ENCODE measurements at places on chromosomes 7 and 10. TPM values are rescaled to one million over a fixed set of nuclear protein-coding genes. Genes with fewer than 3 reads are reported as not detected.

DNA sequence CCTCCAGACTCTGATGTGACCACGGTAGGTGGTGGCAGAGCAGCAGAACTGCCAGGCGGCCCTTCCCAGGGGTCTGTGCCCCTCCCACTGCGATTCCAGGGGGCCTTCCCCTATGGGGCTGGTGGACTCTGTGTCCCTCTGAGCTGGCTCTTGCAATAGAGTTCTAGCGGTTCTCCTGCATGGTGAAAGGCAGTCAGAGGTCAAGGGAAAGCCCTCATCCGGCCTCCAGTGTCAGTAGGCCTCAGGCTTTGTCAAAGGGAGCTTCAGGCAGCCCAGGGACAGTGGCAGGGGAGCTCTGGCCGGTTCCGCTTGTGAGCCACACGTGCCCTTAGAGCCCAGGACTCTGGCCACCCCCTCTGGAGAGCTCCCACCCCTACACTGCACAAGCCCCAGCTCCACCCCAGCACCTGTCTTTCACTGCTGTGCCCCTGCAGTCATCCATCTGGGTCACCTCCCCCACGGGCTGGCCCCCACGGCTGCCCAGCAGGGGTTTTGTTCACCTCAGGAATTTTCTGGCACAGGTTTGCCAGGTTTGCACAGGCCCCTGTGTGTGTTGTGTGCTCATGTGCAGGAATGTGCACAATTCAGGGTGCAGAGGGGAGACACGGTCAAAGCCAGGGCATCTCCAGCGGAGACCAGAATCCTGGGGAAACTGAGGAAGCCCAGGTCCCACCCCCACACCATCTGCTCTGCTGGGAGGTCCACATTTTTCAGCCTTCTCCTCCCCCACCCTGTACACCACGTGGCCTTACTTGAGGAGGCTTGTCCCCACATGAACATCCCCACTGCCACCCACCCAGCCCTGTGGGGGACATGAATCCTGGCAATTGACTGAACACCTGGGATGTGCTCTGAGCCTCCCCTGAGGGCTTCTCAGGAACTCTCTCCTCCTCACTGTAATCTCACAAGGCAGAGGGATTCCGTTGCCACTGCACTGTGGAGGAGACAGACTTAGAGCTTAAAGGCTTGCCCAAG is 23.8 kb downstream of the C10orf105 start:
- peaks cover 21% of the 10 kb centered on the region for H3K4me1 ChIP-seq
- H3K4me3 ChIP-seq, result no peak overlapping the region
- no peaks in the 10 kb centered on the region for H3K27me3 ChIP-seq

DNA sequence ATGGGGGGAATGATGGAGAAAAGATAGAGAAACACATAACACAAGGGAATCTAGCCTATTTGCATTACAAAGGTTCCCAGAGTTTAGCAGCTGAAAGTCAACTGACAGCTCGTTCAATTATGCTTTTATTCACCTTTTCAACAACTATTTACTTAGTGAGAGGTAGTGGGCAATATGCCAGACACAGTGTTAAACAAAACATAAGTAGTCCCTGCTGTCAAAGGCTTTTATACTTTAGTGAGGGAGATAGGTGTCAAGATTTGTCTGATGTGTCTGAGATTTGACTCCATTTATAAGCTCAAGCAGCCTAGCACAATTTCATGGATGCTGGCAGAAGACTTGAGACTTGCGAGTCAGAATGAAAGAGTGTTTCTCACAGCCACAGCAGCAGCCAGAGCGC is 549.0 kb upstream of the VSTM2A start:
- no peak overlapping the region for H3K4me3 ChIP-seq
- H3K36me3 ChIP-seq, result no peaks in the 10 kb centered on the region
- DNase-seq, result no peak
- no peaks in the 10 kb centered on the region for H3K4me1 ChIP-seq

DNA sequence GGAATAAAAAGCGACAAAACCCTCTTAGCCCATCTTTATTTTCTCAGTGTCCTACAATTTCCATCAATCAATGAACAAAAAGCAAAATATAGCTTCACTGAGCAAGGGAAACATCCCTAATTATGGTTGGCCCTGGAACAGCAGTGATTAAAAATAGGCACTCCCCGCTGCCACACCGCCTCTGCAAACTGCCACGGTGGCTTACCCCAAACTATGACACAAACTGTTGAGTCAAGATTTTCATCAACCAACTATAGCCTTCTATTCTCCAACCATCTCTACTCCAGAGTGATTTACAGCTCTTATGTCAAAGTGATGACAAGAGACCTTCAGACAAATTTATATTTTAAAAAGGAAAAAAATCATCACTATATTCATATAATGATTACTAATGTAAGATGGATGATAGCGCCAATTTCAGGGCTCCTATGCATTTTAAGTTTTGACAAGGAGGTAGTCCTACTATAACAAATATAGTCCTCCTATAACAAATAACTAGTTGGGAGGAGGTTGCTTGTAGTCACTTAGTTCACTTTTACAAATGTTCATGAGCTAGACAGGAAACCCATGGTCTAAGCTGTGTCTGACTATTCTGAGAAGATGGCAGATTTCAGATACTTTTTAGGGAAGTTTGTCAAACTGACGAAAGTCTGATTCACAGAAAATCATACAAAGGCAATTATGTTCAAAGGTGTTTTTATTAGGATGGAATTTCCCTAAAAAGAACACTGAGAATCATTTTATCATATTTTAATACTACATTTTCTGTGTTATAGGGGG is 26.3 kb downstream of the DENND11 start:
- no peaks in the 10 kb centered on the region for H3K36me3 ChIP-seq
- no peak overlapping the region for H3K27ac ChIP-seq
- H3K27me3 ChIP-seq, result no peaks in the 10 kb centered on the region
- no peak overlapping the region for H3K4me3 ChIP-seq
- no peak for DNase-seq

- no peak for DNase-seq
- H3K4me3 ChIP-seq, result no peak overlapping the region
Measured at GRCh38 chr10:1003884-1004670, 15.8 kb downstream of the GTPBP4 start.

GRCh38 chr7:128003167-128003566 is 28.1 kb downstream of the LRRC4 start:
- H3K27me3 ChIP-seq, result no peaks in the 10 kb centered on the region
- no peak overlapping the region for H3K27ac ChIP-seq
- no peaks in the 10 kb centered on the region for H3K4me1 ChIP-seq
- H3K4me3 ChIP-seq, result no peak overlapping the region
- no peaks in the 10 kb centered on the region for H3K36me3 ChIP-seq
- no peak for DNase-seq

GRCh38 chr10:101783736-101784118 is 481 bp upstream of the NPM3 start:
- no peaks in the 10 kb centered on the region for H3K27me3 ChIP-seq
- peak overlapping the region; percentile 89 for H3K4me3 ChIP-seq
- peaks cover 39% of the 10 kb centered on the region for H3K4me1 ChIP-seq
- peaks cover 24% of the 10 kb centered on the region for H3K36me3 ChIP-seq
- H3K27ac ChIP-seq, result peak overlapping the region; percentile 94

DNA sequence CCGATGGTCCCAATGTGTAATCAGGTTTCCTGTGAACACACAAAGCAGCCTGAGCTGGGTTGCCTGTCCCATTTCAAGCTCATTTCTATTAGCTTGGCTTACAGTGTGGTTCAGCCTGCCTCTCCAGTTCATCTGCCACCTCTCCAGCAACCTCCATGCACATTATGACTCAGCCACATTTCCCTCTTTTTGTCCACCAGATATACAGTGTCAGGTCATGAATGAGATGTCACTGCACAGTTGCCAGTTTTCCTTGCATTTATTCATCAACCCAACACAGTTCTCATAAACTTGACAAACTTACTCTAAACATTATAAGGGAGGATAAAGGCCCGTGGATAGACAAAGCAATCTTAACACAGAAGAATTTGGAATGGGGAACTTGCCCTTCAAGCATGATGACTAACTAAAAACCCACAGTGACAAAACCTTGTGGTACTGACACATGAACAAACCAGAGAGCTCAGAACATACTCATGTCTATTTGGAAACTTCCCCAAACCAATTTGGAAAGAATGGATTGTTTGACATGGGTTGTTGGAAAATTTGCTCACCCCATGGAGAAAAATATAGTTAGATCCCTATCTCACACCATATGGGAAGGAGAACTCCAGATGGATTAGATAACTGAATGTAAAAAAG is 2.5 kb upstream of the CFAP58 start:
- no peaks in the 10 kb centered on the region for H3K27me3 ChIP-seq
- no peak overlapping the region for H3K4me3 ChIP-seq
- H3K4me1 ChIP-seq, result peaks cover 20% of the 10 kb centered on the region
- no peaks in the 10 kb centered on the region for H3K36me3 ChIP-seq
- no peak for DNase-seq

DNA sequence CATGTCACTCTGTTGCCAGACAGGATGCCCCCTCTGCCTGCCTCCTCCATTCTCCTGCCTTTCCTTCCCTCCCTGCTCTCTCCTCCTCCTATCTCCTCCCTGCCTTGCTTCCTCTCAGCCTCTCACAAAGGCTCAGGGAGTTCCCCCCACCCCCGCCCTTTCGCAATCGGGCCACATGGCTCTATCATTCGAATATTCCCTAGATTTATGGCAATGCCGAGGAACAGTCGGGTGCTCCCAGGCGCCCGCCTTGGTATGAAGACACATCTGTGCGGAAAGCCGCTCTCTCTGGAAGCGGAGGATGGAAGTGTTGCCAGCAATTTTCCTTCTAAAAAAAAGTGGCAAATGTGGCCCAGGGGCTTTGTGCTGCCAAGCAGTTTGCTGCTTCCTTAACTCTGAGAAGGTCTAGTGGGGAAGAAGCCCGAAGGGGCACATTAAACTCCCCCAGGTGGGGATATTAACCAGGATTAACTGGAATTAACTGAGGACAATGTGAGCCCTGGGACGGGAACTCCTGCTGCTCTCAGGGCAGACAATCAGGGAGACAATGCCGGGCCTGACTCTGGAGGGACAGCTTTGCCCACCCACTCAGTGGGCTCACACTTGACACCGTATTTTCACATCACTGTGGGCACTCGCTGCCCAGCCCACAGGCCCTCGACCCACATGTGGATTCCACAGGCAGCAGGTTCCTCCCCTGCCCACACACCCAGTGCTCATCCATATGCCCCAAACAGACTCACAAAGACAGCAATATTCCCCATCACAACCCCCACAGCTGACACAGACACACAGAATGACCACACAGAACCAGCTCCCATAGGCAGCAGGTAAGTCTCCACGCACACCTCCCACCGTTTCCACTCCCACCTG is 88.4 kb upstream of the SMNDC1 start:
- no peaks in the 10 kb centered on the region for H3K27me3 ChIP-seq
- no peaks in the 10 kb centered on the region for H3K36me3 ChIP-seq
- no peak for DNase-seq
- peaks cover 34% of the 10 kb centered on the region for H3K4me1 ChIP-seq
- no peak overlapping the region for H3K4me3 ChIP-seq

- DNase-seq, result no peak
- no peaks in the 10 kb centered on the region for H3K4me1 ChIP-seq
- no peak overlapping the region for H3K4me3 ChIP-seq
- no peaks in the 10 kb centered on the region for H3K27me3 ChIP-seq
Measured at GRCh38 chr7:69190763-69191162, 407.5 kb upstream of the AUTS2 start.

Gene ARHGEF5
- 37.1 TPM for total RNA-seq

Gene ADRA2A
- total RNA-seq, result 0.05 TPM

Gene SPAM1
- total RNA-seq, result not detected

Gene FEZF1
- not detected for total RNA-seq

Data from Panc1 (cell line).